ENCODE measurements at places on chromosomes 4 and X. TPM values are rescaled to one million over a fixed set of nuclear protein-coding genes. Genes with fewer than 3 reads are reported as not detected.

Gene C4orf54
- 0.06 TPM for total RNA-seq

Gene TDO2
- not detected for total RNA-seq

Gene CORIN
- 0.16 TPM for total RNA-seq

Gene SPATA4
- not detected for total RNA-seq

Gene HPGDS
- total RNA-seq = not detected

Gene STATH
- not detected for total RNA-seq

Gene GPM6B
- total RNA-seq = under 0.01 TPM

Gene USP38
- 28.7 TPM for total RNA-seq

Gene TLL1
- total RNA-seq = 12.5 TPM

Gene YY2
- 3.6 TPM for total RNA-seq

Gene HERC5
- total RNA-seq = 4.0 TPM

Gene ACE2
- not detected for total RNA-seq

Gene SCML2
- total RNA-seq = 2.5 TPM

Gene GLRB
- 42.8 TPM for total RNA-seq

Gene SLITRK4
- total RNA-seq = 2.9 TPM
